ENCODE measurements at places on chromosomes 3 and 15.

DNA sequence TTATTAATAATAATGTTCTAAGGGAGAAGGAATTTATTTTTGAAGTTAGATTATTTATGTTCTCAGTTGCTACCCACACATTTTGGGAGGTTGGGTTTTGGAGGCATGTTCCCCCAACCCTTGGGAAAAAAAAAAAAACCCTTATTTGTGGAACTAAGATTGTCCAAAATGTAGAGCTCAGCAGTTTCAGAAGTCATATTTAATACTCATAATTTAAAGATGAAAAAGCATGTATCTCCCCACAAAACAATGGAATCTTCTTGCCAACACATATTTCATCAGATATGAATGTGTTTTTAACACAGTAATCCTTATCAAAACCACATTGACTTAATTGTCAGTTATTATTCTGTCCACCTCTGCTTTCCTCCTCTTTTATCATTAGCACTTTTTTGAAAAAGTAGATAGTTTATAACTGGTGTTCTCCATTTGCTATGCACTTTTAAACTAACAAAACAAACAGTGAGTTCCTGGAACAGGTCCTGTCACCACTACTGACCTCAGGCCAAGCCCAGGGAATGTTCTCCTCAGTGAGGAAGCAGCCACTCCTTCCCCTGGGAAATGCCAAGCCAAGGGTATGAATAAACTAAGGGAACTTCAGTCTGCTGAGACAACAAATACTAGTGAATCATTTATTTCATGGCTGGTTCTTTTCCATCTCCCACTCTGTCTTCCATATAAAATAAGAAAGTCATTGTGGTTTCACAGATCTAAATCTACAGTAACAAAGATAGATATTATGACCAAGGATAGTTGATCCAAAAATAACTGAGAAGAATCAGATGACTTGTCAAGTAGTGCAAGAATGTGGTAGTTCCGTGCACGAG lies 414.4 kb upstream of the ALCAM start:
- no peak for DNase-seq

DNA sequence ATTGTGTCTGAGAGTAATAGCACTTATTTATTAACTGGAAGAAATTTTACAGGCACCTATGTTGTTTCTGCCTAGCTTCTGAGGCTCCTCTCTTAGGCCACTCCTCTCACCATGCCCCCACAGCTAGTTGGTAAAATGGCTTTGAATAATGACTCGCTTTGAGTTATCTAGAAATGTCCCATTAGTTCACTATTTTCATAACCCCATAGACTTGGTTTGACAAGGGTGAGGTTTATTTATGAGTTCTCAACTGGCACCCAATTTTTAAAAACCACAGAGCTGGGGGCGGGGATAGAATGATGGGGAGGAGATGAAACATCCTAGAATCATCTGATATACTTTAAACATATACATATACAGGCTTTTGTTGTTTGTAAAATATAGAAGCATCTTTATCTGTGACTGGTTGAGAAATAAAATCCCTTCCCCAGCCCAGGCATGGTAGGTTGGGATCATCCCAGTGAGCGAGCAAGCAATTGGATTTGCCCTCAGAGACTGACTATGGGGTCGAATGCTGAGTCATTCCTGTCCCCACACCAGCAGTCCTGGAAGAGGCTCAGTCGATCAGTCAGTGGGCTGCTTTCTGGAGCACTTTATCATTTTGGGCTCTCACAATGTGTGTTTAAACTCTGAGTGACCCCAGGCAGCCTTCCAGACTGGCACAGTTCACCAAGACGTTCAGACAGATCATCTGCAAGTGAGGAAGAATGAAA lies 60.2 kb upstream of the TSEN2 start:
- DNase-seq = no peak

GRCh38 chr15:33200903-33201302 lies 6.4 kb upstream of the FMN1 start:
- no peak for DNase-seq

DNA sequence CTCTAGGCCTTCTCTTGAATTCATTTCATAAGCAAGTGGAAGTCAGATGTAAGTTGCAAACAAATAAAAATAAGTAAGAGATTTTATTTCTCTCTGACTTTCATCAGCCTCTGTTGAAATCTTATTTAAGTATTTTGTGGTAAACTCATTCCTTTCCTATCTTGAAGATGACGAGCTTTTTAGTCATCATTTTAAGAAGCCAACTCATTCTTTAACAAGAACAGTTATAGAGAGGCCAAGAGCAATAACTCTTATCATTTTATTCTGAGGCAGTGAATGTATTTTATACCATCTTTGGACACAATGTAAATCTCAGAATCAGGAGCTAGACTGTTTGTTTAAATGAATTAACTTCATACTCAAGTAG lies 147.5 kb upstream of the MBNL1 start:
- DNase-seq = no peak

All from substantia nigra (tissue), 51 donors.